Temporal lobe (tissue), 4 donors: ENCODE measurements at places on chromosomes 2 and 18. TPM values are rescaled to one million over a fixed set of nuclear protein-coding genes. Genes with fewer than 3 reads are reported as not detected.

Gene TUBA3E
- total RNA-seq: not detected

Gene TRIM54
- not detected for total RNA-seq

Gene MYL12A
- 34.2 TPM for total RNA-seq

Gene MRPL44
- total RNA-seq: 50.9 TPM

Gene SKOR2
- total RNA-seq: not detected

Gene TM4SF20
- total RNA-seq: not detected

Gene ADAM23
- 22.9 TPM for total RNA-seq

Gene ALK
- total RNA-seq: 0.98 TPM

Gene ZSWIM2
- 0.49 TPM for total RNA-seq

Gene TNS1
- 7.1 TPM for total RNA-seq

Gene CNRIP1
- 67.4 TPM for total RNA-seq

Gene GATA6
- 0.25 TPM for total RNA-seq

Gene DSG3
- under 0.01 TPM for total RNA-seq

Gene MC4R
- 1.2 TPM for total RNA-seq

Gene MPPE1
- 15.5 TPM for total RNA-seq

Gene MARCHF7
- total RNA-seq: 144 TPM

Gene ATP6V1C2
- total RNA-seq: 0.25 TPM

Gene SP3
- total RNA-seq: 103 TPM

Gene KATNAL2
- total RNA-seq: 3.4 TPM

Gene ATF2
- total RNA-seq: 94.4 TPM

Gene STARD6
- total RNA-seq: not detected
